H9 (cell line): ENCODE measurements at places on chromosomes 11 and 22.

- H3K4me1 ChIP-seq, result no peaks in the 10 kb centered on the region
- H3K27me3 ChIP-seq, result no peaks in the 10 kb centered on the region
- no peak overlapping the region for H3K4me3 ChIP-seq
- peaks cover 71% of the 10 kb centered on the region for H3K36me3 ChIP-seq
Observed at GRCh38 chr22:45540122-45540521, 37.4 kb downstream of the FBLN1 start.

DNA sequence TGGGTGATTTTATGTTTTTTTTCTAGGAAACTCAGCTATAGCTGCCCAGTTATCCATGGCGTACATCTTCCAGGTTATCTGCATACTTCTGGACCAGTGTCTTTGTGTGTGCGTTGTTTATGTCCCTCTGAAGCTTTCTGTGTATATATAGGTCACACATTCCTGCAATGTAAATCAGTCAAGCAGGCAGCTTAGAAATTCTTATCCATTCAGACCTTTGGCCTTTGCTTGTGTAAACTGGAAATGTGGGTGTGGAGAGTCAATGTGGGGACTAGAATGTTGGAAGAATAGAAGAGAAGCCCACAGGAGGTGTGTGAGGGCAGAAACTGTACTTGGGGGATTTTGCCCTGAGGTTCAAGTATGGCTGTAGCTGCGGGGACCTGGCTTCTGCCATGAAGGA is 51.7 kb downstream of the BARX2 start:
- no peak for DNase-seq
- H3K27ac ChIP-seq, result no peak overlapping the region
- 0 out of 3 replicates have a peak, but pooled peaks cover 3% of the 10 kb centered on the region for H3K36me3 ChIP-seq
- H3K27me3 ChIP-seq, result no peaks in the 10 kb centered on the region; the same call in 1 of the 2 replicates
- H3K4me3 ChIP-seq, result no peak overlapping the region
- H3K4me1 ChIP-seq, result no peaks in the 10 kb centered on the region

GRCh38 chr11:13666708-13667107 is 1.8 kb upstream of the FAR1 start:
- no peak for DNase-seq
- H3K27me3 ChIP-seq, result no peaks in the 10 kb centered on the region
- no peaks in the 10 kb centered on the region; the same call in 1 of the 2 replicates for H3K4me1 ChIP-seq
- no peak overlapping the region for H3K4me3 ChIP-seq

- DNase-seq, result no peak
- no peaks in the 10 kb centered on the region for H3K27me3 ChIP-seq
- H3K4me3 ChIP-seq, result no peak overlapping the region
- no peaks in the 10 kb centered on the region for H3K36me3 ChIP-seq
- no peak overlapping the region for H3K27ac ChIP-seq
Observed at GRCh38 chr11:66915866-66916265, 42.3 kb downstream of the PC start.
